Cortex of kidney (tissue), 1 donor: ENCODE measurements at places on chromosomes 12 and 14.

- DNase-seq, result no peak
Observed at GRCh38 chr12:41452838-41453407, 264.8 kb downstream of the PDZRN4 start.

DNA sequence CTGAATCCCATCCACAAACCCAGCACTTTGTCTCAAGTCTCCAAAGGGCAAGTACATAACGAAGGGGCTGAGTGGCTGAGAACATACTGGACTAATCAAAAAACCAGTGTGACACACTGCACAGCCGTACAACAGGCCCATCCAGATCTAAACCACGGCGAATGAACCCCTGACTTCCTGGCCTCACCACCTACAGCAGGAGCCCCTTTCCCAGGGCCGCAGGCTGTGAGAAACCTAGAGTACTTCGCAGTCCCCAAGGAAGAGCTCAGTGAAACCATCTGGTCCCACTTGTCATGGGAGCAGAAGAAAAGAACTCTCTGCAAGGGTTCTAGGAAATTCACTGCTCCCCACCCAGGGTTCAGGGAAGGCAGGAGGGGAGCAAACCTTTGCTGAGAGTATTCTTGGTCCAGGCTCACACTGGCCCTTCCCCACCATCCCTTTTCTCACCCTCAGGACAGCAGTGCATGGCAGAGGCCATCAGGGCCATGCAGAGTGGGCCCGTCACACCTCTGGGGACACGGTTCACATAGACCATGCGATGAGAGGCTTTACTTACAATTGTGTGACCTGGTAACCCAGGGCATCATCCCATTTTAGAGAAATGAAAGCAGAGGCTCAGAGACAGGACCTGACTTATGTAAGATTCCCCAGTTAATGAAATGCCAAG is 192.8 kb downstream of the BCL11B start:
- no peak for DNase-seq

DNA sequence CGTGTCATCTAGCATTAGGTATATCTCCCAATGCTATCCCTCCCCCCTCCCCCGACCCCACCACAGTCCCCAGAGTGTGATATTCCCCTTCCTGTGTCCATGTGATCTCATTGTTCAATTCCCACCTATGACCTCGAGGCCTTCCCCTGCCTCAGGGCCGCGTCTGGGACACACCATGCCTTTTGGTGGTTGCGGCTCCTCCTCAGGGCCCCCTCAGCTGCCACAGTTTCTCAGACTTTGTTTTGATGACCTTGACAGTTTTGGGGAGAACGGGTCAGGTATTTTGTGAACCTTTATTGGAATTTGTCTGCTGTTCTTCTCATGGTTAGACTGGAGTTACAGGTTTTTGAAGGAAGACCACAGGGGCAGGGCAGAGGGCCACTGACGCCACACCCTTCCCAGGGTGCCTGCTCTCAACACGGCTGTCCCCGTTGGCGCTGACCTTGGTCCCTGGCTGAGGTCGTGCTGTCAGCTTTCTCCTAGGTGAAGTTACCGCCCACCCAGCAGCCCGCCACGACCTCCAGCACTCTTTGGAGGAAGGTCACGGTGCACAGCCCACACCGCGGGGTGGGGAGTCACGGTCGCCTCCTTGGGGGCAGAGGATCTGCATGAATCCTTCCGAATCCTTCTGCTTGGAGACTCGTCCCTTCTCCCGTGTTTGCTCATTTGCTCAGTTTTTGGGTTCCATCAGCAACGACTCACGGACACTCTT is 130.5 kb downstream of the KIF26A start:
- no peak for DNase-seq

DNA sequence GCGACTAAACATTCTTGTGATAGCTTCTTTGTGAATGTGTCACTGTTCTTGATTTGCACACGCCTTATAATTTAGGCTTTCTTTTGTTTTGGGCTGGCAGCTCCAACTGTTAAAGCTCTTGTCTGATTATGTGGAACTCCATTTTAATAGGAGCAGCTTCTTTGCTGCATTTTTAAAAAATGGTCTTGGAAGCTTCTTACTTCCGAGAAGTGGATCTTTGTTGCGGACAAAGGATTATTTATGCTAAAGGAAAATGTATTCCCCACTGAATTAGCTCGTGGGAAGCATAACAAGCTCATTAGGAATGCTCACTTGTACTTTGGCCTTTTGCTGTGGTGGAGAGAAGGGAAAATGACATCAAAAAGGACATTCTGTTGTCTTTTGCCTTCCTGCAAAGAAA is 20.0 kb downstream of the GAS2L3 start:
- DNase-seq, result no peak

- no peak for DNase-seq
Observed at GRCh38 chr14:68661226-68662225, 131.3 kb downstream of the ZFP36L1 start.

DNA sequence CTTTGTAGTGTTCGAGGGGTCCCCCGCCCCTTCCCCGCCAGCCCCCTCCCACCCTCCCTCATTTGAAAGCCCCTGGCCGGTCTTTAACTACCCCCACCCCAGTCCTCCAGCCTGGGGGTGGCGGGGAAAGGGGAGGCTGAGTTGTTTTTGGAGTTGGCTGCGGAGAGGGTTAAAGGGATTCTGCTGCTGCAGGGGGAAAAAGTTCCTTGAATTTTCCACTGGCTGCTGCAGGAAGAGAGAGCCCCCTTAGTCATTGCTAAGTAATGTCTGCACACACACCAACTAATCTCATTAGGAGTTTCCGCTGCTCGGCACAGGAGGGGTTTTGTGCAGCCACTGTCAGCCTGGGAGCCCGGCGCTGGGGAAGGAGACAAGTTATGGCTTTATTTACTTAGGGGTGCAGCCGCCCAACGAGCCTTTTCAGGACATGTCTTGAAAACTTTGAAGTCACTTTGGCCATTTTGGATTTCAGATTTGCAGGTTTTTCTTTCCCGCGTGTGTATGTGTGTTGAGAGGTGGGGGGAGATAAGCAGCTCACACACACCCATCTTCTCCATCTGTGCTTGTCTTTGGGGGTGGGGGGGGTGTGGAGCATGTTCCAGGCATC is 1.8 kb downstream of the ELK3 start:
- no peak for DNase-seq

GRCh38 chr14:85915711-85916110 is 385.8 kb downstream of the FLRT2 start:
- DNase-seq, result no peak

- no peak for DNase-seq
Observed at GRCh38 chr12:53944209-53944608, 5.6 kb downstream of the HOXC13 start.

- no peak for DNase-seq
Observed at GRCh38 chr14:96166461-96167223, 38.0 kb upstream of the BDKRB2 start.

- no peak for DNase-seq
Observed at GRCh38 chr12:86729739-86730138, 473.5 kb upstream of the MGAT4C start.

GRCh38 chr12:123143736-123144461 is 7.0 kb downstream of the PITPNM2 start:
- DNase-seq, result no peak

DNA sequence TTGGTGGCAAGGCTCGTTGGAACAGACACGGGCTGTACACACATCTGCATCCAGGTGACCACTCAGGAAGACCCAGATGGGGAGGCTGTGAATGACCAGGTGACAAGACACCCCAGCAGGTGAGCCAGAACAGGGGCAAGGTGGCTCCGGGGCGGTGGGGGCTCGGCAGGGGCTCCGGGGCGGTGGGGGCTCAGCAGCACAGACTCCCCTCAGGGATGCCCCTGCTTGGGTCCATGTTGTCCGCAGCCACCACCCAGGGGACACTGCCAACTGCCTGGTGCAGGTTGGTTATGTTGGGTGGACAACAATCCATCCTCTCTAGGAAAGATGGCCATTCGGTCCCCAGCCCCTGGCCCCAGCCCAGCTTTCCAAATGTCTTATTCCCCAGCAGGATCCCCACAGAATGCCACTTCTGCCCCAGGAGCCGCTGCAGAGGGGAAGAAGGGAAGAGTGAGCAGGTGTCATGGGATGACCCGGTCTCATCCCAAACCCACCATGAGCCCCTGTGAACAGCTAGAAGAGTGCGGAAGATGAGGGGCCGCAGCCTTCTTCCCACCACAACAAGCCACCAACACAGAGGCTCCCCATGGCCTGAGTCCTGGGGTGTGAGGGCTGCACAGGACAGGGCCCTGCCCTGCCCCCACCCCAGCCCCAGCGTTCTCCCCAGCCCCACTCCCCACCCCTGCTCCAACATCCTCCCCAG is 31.4 kb upstream of the C14orf180 start:
- no peak for DNase-seq

DNA sequence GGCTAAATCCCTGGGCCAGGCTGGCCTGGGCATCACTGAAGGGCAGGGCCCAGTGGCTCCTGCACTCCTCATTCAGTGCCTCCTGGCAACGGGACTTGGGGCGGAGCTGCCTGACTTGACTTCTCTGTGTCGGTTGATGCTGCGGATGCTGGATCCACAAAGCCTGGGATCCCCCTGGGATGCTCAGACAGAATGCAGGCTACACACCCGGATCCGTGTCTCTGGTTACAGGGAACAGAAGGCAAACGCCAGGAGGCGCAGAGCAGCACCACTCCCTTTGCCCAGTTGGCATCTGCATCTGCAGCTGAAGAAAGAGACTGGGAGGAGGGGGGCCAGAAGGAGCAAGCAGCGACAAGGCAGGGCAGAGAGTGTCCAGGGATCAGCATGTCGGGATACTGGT is 154.5 kb upstream of the FKBP4 start:
- no peak for DNase-seq

DNA sequence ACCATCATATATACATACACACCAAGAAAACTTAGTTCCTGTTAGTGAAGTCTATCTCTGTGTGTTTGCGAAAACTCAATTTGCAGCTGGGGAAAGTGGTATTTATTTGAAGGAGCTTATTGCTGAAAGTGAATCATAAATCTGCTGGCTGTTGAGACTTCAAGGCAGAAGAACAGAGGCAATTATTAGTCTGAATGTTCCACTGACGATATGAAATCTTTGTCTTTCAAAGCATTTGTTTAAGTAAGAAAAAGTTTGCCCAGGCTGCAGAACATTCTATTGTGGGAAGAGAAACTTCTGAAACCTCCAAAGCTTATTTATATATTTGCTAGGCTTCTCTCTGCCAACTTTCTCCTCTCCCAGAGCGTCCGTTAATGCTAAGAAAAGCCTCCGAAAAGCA is 255.7 kb upstream of the TMPO start:
- DNase-seq, result no peak

DNA sequence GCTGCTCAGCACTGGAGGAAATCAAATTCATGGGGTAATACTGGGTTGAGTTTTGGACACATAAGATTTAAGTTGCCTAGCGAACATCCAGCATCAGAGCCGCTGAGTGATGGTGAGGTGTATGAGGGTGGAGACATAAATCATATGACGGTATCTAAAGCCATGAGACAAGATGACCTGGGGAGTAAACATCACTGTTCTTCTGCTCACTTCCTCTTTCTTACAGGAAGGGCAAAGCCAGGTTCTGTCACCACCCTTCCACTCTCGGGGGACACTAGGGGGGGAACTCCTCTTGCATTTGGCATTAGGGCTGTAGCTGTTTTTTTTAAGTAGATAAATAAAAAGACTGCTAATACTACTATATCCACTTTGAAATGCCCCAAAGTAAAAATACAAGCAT is 24.0 kb downstream of the PRDM4 start:
- DNase-seq, result no peak

GRCh38 chr14:90613453-90613852 is 202.8 kb downstream of the TTC7B start:
- no peak for DNase-seq

DNA sequence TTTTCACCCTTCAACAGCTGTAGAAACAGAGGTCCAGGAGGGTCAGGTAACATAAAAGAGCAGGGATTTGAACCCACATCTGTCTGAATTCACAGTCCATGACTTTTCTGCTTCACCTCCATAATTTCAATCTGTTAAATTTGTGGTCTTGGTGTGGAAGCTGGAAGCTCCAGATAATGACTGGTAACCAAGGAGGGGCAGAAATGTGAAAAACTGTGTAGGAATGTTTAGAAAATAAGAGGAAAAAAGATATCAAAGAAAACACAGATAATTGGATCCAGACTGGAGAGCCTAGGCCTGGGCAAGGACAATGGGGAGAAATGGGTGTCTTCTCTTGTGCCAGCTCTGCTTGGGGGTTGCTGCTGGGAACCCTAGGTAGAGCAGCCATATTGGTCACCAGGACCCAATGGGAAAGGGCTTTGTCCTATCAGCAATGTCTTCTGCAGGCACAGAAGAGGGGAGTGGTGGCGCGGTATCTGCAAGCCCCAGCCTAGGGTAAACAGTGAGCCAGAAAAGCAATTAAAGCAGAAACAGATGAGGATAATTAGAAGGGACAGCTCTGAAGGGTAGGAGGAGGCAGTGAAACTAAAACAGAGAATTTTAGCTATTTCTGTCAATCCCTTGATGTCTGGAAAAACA is 54.3 kb upstream of the CCDC91 start:
- no peak for DNase-seq

DNA sequence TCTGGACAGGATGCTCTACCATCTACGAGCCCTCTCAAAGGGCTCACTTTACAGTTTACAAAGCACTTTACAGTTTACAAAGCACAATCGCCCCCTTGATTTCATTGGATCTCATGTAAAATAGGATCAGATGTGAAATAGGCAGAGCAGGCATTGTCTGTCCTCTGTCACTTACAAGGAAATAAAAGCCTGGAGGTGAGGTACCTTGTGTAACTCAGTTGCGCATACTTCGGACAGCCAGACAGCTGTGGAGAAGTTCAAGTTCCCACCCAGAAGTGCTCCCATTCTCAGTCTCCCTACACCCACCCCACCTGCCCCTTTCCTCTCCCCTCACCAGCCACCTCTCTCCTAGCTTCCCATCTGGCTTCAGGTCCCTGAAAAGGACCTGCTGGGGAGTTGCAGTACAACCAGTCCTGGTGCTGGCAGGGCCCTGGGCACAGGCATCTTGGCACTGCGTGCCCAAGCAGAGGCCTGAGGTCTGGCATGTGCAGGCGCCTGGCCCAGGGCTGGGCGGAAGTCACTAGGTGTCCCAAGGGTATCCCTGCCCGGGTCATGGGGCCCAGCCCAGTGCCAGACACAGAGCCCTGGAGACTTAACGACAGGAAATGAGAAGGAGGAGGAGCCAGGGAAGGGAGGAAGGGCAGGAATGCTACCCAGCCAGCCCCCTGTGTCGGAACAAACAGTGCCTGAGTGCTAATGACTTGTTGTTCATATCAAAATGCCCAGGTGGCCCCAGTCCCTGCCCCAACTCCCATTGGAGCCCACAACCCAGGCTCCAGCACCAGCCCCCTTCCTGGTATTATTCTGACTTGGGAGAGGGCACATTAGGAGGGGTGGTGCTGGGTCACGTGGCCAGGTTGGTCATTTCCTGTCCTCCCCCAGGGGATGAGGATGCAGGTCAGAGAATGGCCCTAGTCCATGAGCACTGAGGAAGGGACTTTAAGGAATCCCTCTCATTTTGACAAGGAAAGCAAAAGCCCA is 5.4 kb downstream of the RAPGEF3 start:
- no peak for DNase-seq

DNA sequence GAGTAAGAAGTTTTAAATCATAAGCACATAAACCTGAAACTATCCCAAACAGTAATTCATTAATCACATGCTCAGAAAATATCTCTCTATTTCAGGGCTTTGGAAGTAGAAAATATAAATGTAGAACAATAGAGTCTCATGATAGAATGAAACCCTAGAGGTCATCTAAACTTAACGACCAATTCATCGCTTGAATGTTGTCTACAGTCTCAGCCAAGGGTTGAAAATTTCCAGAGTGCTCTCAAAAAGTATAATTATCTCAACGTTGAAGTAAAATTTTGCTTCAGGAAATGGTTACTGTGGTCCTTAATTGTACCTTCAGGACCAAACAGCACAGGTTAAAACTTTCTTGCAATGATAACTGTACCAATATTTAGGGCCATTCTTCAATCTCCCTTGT is 1053.6 kb upstream of the SEL1L start:
- no peak for DNase-seq
